ENCODE measurements at places on chromosomes 4 and X. TPM values are rescaled to one million over a fixed set of nuclear protein-coding genes. Genes with fewer than 3 reads are reported as not detected.

Gene MMRN1
- not detected for total RNA-seq

Gene FHIP1A
- total RNA-seq, result 28.2 TPM

Gene PAK3
- total RNA-seq, result 7.8 TPM

Gene MMAA
- 2.1 TPM for total RNA-seq

Gene CSAG3
- not detected for total RNA-seq
